ENCODE measurements at places on chromosomes 6 and 20.

DNA sequence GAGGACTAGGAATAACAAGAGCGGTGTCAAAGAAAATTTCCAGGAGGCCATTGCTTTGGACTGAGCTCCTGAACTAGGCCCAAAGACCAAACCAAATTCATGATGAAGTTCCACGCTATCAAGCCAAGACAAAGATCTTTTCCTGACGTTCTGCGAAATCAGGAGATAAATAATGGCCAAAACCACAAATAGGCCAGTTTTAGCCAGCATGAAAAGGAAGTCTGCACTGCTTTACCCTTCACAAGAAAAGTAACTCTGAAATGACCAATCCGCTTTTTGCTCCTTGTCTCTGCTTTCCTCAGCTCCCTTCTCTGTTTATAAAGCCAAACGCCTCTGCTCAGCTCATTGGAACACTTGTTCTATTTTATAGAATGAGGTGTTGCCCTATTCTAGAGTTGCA lies 6.7 kb downstream of the NCOA5 start:
- ATAC-seq: no peak

DNA sequence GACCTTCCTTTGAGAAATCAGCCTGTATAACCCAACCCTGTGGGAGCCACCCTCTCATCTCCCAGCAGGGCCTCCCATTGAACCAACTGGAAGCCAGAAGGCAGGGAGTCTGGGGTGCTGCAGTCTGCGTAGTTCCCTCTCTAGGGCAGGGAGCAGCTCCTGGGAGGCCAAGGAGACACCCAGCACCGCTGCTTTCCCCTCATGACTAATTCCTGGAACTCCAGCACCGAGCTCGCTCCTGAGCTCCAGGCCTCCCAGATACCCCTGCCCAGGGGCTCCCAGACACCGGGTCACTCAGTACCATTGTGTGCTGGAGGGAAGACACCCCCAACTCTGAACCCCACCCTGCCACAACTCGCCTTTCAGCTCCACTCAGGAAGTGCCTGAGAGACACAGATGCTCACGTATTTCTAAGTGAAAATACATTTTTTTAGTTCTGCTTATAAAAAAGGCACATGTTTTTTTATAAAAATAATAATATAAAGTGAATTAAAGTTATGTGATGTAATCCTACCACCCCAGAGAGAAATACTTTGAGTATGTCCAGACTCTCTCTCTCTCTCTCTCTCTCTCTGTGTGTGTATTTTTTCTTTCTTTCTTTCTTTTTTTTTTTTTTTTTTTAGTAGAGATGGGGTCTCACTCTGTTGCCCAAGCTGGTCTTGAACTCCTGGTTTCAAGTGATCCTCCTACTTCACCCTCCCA lies 17.5 kb downstream of the PIM1 start:
- ATAC-seq: no peak

DNA sequence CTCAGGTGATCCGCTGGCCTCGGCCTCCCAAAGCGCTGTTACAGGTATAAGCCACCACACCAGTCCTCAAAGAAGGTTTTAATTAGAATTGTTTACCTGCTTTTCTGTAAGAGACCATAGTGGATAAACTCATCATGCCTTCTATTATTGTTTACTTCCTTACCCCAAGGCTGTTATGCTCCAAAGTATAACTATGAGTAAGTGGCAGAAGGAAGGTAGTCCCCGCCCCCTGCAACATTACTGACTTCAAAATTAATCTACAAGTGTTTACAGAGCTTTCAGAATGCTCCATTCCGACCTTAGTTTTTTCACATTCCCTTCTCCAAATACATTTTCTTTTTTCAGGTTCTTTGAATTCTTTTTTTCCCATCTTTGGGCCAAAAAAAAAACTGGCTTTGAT lies 480.5 kb upstream of the NOX3 start:
- ATAC-seq: no peak

DNA sequence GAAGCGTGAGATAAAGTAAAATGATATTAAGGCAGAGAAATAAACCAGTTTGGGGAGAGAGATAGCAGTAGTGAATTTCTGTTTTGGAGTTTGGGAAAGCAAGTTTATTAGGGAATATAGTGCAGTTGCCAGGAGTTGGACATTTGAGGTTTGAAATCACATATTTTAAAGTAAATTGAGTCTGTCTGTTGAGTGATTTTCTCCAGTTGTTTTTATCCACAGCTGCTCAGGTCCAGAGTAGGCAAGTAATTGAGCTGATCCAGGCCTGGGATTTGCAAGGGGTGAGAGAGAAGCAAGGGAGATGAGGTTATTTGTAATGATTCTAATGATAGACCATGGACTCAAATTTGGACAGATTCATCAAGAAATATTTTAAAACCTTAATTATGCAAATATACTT lies 481.9 kb downstream of the UTRN start:
- no peak for ATAC-seq

GRCh38 chr6:37452522-37452921 lies 19.5 kb downstream of the CMTR1 start:
- no peak for ATAC-seq

- peak; percentile 83 for ATAC-seq
These were observed 38.3 kb upstream of the ID1 start for GRCh38 chr20:31566658-31567379.

- no peak for ATAC-seq
These were observed 118.1 kb downstream of the UST start for GRCh38 chr6:148864941-148865340.

- ATAC-seq: no peak
These were observed 295.7 kb upstream of the TSHZ2 start for GRCh38 chr20:52676283-52676995.

GRCh38 chr20:42085366-42085765 lies 467.2 kb upstream of the CHD6 start:
- no peak for ATAC-seq

DNA sequence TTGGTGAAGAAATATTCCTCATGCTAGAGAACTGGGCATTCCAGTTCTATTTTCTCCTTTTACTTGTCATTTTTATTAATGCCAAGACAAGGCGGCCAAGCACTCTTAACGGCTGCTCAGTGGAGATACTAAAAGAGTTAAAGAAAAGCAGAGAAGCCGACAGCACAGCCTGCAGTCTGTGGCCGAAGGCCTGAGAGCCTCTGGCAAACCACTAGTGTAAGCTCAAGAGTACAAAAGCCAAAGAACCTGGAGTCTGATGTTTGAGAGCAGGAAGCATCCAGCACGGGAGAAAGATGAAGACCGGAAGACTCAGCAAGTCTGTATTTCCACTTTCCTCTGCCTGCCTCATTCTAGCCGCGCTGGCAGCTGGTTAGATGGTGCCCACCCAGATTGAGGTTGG lies 167.1 kb upstream of the FUT9 start:
- no peak for ATAC-seq

DNA sequence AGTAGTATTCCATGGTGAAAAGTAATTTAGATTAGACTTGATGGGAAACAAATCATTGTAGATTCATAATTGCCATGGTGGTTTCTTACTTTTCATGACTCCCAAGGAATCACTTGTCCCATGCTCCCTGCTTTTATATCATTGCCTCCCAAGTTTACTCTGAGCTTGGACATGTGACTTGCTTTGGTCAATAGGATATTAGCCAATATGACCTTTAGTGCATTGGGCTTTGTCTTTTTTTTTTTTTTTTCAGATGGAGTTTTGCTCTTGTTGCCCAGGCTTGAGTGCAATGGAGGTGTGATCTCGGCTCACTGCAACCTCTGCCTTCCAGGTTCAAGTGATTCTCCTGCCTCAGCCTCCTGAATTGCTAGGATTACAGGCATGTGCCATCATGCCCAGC lies 15.5 kb upstream of the SMAP1 start:
- ATAC-seq: no peak

DNA sequence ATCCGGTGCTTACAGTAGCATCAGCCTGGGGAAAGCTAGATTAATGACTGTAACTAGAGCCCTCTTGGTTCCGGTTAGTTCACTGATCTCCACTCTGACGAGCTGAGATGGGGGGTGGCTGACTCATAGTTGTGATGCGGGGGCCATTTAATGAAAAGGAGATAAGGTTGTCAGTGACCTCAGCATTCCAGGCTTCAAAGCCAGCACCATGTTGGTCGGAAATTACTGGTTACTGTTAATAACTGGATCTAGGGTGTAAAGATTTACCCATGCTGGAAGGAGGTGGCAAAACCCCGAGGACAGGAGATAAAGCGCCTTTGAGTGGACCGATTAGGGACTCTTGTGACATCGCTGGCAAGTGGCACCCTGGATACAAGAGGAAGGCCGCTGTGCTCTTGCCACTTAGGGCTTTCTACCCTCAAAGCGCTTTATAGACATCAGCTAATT lies 21.1 kb downstream of the FOXC1 start:
- no peak for ATAC-seq

DNA sequence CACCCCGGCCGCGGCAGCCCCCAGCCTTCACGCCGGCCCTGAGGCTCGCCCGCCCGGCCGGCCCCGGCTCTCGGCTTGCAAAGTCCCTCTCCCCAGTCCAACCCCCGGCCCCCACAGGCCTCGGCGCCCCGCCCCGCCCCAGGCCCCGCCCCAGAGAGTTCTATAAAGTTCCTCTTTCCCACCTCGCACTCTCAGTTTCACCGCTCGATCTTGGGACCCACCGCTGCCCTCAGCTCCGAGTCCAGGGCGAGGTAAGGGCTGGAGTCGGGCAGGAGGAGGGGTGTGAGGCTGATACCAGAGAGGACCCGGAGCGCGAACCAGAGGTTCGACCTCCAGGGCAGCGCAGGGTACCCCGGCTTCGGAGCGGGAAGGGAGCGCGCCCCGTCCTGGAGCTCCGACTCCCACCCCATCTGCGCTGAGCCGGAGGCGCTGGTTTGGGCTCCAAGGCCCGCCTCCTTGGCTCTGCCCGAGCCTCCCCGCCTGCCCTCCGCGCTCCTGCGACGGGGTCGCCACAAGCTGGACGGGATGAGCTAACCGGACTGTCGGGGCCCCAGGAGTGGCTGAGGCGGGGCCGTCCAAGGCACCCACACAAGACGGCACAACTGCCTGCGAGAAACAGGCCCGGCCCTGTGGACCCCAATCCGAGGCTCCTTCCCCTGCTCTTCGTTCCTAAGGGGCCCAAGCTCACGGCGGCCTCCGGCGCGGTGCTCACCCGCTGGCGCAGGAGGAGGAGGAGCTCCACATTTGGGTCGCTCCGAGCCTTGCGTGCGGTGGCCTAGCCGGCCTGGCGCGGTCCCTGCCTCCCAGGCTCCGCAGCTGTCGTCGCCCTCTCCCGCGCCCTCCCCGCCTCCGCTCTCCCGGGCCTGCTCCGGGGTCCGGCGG lies at the start of gene IRF4:
Gene IRF4 (plus strand): TSS at position 194 of the 882 bp plus-strand sequence. CDS start 1,401 bp downstream, outside the sequence.
- ATAC-seq: peak; percentile 57

DNA sequence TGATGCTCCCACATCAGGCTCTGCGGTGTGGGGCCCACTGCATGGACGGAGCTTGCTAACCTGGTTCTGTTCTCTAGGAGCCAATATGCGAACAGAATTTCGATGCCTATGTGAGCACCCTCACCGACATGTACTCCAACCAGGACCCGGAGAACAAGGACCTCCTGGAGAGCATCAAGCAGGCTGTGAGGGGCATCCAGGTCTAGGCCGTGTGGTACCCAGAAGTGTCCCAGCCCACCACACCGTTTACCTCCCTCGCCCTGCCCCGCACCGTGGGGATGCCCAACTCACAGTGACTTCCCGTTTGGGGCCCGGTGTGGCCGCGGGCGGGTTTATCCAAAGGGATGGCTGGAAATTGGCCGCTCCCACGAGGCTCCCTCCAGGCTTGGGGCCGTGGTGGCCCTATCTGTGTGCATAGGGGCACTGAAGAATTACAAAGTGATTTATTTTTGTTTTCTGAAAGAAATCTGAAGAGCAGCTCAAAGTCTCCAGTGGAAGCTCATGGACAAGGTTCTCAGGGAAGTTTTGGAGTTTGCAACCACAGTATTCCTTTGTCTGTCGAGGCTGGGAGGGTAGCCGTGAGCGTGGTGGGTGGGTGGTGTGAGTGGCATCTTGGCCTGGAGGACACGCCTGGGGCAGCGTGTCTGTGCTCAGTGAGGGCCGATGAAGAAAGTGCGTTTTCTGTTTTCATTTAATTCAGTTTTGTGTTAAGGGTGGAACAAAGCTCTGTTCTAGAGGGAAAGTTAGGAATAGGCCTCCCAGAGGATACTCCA lies 15.1 kb upstream of the PCMTD2 start:
- no peak for ATAC-seq

DNA sequence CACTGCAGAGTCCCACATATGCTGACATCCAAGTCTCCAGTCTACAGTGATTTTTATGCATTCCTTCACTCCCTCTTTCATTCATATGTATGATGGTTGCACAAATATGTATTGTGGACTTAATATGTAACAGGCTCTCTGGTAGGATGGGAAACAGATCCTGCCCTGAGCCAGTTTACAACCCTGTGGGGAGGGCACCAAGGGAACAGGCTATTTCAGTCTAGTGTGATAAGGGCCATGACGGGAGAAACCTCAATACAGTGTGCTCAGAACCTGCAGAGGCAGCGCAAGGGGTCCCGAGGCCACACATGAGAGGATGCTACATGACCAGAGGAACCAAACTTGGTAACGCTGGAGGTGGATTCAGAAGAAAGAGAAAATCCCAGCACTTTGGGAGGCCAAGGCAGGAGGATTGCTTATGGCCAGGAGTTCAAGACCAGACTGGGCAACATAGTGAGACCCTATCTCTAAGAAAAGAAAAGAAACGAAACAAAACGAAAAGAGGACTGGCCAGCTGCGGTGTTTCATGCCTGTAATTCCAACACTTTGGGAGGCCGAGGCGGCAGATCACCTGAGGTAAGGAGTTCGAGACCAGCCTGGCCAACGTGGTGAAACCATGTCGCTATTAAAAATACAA lies 249.8 kb upstream of the JARID2 start:
- no peak for ATAC-seq

DNA sequence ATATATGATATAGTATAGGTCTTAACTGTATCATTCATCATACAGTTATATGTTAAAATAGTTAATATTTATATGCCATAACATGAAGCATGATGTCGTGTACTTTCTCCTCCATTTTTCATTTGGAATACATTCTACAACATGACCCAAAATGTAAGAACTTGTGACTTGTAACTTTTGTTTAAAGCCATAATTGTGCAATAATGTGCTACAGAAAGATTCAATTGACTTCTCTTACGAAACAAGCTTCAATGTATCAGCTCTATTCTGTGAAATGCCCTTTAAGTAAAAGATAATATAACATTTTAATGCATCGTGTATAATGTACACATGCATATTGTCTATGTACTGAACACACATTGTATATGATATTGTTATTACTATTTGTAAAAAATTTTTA lies 76.7 kb upstream of the FABP7 start:
- no peak for ATAC-seq

GRCh38 chr6:31042806-31043205 lies 32.5 kb downstream of the MUC22 start:
- peak; percentile 55 for ATAC-seq

DNA sequence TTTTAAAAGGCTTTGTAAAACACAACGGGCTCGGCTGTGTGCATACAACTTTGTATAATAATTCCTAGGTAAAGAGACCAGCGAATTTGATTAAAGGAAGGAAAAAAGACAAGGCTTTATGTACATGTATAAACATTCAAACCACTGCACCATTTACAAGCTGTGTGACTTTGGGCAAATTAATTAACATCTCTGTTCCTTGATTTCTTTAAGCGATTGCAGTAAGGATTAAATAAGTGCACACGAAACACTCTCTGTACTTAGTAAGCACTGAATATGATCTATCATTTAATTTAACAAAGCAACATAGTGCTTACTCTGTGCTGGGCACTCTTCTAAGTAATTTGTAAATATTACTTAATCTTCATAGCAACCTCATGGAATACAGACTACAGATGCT lies 19.5 kb upstream of the OCSTAMP start:
- ATAC-seq: no peak
